Foreskin keratinocyte (primary cell): ENCODE measurements at places on chromosomes 16 and 17. TPM values are rescaled to one million over a fixed set of nuclear protein-coding genes. Genes with fewer than 3 reads are reported as not detected.

DNA sequence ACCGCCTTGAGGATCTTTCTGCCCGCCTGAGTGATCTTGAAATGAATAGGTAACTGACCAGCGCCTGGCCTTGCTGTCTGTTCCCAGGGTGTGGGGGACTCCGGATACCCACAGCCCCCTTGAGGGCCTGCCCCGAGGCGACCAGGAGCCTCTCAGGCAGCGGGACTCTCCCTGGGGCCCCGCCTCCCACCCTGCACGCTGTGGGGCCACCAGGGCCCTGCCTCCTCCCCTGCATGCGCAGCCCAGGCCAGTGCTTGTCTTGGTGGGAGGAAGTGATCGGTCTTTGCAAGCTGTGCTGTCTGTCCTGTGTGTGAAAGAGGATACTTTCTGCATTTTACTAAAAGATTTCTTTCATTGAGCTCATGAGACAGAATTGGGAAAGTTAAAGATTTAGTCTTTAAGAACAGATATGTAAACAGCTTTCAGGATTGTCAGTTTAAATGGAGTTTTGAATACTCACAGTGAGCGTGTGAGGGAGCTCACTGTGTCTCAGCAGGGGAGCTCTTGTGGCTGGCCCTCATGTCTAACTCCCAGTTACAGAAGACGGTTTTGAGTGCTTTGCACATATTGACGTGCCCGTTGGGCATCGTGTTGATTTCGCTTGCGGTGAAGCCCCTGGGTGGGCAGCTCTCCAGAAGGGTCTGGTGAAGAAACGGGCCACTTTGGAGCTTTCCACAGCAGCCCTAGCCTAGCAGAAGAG, 36.1 kb upstream of the CAPN15 start:
- DNase-seq: no peak

C16orf96 gene
- total RNA-seq: not detected in 2 replicates

DNA sequence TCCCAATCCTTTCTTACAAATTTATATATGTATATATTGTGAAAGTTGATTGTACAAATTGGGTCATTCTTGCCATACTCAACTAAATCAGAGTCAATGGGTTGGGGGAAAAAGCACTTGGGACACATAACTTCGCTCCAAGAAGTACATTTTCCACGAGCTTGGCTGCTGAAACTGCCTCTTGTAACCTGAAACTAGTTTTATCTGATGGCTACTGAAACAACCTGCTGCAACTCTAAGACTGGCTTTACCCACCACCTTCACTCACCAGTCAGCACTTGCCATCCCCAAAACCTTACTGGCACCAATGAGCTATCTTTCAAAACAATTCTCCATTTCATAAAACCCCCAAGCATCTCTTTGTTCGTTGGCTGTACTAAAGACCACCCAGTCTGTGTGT, 14.5 kb upstream of the MYCBPAP start:
- no peak for DNase-seq

STH gene
- not detected in 2 replicates for total RNA-seq

DNA sequence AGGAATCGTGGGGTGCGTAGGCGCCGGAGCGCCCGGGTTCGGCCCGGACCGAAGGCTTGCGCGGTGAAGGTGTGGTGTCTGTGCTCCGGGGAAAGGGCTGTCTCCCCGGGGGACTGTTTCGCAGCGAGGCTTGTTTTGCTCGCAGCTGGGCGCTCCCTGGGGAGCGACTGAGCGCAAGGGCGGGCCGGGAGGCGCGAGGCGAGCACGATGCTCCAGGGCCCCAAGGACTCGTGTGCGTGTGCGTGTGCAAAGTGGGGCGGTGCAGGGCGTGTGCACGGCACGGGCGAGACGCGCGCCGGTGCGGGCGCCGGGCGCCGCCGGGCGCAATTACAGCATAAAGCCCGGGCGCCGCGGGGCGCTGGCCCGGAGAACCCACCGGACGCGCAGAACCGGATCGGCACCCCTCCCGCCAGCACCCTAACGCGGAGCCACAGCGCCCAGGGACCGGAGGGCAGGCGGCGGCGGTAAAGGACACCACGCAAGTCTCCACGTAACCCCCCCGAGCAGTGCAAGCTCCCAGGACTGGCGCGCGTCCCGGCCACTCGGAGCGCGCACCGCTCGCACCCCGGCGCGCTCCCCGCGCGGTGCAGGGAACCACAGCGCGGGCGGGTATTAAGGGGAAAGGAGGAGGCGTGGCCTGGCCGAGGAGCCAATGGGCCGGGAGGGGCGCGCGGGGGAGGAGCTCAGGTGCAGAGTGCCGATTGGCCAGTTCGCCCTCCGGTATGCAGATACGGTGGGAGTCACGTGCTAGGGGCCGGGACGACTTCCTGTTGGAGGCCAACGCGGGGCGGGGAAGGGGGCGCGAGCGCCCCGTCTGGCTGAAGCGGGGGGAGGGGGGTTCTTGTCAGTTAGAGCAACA, at the start of gene TNRC6C:
Gene TNRC6C (plus strand): TSS at position 847 of the 859 bp plus-strand sequence. CDS start 45,504 bp downstream, outside the sequence.
- peak; percentile 94 for DNase-seq
